Activated CD8-positive, alpha-beta memory T cell treated with anti-CD3 and anti-CD28 coated beads, Interleukin-2, amount 50 U/mL, for 48 hours (primary cell): ENCODE measurements at places on chromosomes 2 and 18.
A peak's percentile ranks its signal among the peaks of the same experiment; 100 is the strongest.

DNA sequence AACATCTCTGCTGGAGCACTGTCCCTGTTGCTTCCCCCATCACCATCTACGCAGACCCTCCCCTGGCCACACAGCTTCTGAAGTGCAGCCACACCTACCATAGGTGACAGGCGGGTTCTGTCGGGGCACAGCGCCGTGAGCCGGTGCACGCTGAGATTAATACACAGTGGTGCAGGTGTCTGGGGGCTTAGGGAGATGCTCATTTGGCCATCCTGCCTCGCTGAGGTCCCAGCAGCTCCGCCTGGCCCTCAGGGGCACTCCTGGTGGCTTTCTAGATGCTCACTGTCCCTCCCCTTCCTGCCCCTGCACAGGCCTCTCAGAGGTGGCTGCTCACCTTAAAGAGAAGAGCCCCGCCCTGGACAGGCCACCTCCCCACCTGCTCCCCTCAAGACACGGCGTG lies 18.9 kb upstream of the RPL31 start:
- no peak for DNase-seq

DNA sequence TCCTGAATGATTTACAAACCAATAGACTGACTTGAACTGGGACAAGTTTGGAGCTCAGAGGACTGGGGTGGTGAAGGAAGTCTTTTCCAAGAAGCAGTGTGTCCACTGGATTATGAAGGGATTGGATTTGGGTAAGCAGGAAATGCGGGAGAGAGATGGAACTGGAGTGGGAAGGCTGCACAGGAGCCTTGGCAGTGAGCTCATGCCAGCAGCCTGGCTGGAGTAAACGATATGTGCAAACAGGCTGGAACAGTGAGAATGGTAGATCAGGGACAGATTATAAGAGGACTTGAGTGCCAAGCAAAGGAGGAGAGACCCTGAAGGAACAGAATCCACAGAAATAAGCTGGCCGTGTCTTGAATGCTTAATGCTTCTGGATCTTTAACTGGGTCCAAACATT lies 121.9 kb upstream of the GATA6 start:
- no peak for DNase-seq

- no peak for DNase-seq
These were observed 449.2 kb upstream of the DCC start for GRCh38 chr18:51890762-51891161.

- no peak for DNase-seq
These were observed 42.1 kb downstream of the THOC1 start for GRCh38 chr18:225745-226144.

- DNase-seq: peak; percentile 77
These were observed 163.6 kb upstream of the ZNF516 start for GRCh38 chr18:76658627-76659026.

DNA sequence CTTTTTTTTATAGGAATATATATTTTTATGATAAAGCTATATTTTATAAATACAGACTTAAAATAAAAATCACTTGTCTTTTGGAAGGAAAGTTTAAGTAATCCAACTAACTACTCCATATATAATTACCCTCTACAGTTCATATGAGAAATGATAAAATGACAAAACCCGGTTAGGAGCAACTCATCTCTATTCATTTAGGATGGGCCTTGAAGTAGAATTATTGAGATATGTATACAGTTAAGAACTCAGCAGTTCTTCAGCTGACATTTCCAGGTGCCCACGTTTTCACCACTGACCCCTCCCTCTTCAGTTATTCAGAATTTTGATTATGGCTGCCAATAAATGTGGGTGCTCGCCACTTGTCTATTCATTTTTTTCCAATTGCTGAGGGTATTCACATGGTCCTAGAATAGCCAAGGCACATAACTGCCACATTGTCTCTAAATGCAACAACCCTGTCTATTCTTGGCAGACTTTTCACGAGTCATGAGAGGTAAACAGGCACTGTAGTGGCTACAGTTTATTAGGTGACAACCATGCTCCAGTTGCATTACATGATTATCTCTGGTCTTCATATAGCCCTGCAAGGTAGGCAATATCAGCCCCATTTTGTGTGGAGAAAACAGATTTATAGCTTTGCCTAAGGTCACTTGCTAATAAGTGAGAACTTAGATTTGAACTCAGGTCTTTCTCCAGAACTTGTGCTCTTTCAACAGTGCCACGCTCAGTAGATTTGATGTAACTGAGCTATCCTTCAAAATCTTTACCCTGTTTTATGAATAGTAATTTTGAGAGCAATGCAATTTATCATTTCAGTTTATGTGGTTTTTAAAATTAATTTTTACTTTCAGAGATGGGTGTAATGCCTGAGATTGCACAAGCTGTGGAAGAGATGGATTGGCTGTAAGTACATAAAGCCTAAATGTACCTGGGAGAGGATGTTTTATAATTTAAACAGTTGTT lies 2.9 kb downstream of the DDX1 start:
- no peak for DNase-seq
